ENCODE measurements at places on chromosomes 12 and 14.

DNA sequence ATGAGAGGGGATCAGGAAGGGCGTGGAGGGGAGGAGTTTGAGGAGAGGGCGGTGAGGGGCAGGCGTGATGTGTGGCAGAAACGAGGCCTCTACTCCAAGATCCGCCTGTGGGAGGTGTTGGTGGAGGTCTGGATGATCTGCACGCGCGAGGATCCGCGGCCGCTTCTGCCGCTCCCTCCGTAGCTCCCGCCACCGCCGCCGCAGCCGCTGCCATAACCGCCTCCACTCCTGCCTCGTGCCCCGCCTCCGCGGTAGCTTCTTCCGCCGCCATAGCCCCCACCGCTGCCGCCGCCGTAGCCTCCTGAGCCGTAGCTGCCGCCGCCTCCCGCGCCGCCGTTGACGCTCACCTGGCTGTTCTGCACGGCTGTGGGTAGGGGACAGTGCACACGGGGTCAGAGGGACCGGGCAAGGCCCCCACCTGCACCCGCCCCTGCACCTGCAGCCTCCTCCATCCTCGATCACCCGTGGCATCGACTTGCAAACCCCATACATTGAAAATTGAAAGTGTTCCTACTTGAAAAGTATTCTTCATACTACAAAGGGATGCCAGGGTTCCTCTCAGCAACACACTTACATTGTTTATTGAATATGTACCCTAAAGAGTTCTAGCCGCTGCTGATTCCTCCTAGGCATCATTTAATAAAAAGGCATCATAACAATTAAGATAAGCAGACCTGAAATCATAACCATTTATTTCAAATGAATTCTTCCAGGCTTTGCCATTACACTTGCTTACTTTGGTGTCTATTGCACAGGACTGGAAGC, 11.1 kb upstream of the KRT1 start:
- DNase-seq, result no peak

GRCh38 chr14:78302841-78303240, 132.7 kb downstream of the NRXN3 start:
- no peak for DNase-seq

DNA sequence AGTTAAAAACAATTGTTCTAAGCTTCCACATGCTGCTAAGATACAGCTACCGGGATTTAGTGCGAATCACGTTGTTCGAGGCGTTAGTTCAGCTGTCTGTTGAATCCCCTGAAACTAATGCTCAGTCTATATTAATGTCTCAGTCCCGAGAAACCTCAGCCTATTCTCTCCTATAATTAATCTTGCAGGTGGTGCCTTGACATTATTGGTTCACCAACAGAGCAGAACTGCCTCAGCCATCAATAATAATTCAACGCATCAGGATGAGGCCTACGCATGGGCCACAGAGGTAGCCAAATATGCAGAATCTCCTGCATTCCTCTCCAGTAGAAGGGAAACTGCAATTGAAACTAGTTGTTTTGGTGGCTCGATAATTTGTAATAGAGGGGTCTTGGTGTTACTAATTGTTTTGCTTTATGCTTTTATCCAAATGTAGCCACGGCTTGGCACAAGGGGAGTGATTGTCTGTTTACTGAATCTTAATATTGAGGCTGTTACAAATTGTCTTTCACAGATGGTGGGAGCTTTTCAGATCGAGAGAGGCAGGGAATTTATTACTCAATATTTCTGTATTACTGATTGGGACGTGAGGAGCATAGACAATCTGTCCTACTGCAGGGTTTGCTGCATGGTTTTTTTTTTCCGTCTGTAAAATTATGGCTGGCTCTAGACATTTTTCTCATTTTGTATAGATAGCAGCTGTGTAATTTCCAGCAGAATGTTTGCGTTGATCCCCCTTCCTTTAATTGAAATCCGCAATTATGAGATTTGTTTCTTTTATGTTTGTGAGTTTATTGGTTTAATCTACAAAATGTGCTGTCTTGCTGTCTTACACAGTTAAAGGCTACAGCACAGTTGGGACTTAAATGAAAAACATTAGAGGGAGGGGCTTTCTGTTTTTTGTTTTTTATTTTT, 1036.5 kb upstream of the NOVA1 start:
- DNase-seq, result no peak

GRCh38 chr14:96086574-96087077, 47.5 kb downstream of the C14orf132 start:
- DNase-seq, result no peak

DNA sequence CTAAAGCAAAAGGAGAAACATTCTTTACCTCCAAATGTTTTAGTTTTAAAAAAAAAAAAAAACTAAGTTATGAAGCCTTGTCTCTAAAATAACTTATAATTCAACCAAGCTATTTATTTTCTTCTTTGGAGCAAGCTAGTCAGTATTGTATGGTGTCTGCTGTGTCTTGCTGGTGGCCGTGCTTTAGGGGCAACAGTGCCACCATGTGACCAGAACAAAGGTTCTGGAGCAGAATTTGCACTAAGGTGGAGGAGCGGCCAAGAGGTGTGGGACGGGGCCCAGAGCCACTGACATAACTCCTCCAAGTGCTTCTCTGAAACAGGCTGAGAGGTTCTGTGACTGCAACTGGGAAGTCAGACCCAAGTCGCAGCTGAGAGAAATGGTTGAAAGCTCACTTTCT, 4.5 kb downstream of the FICD start:
- DNase-seq, result no peak

GRCh38 chr14:65062096-65063075, 39.9 kb downstream of the MAX start:
- DNase-seq, result no peak

GRCh38 chr12:57726884-57727757, 11.4 kb downstream of the AGAP2 start:
- DNase-seq, result no peak

DNA sequence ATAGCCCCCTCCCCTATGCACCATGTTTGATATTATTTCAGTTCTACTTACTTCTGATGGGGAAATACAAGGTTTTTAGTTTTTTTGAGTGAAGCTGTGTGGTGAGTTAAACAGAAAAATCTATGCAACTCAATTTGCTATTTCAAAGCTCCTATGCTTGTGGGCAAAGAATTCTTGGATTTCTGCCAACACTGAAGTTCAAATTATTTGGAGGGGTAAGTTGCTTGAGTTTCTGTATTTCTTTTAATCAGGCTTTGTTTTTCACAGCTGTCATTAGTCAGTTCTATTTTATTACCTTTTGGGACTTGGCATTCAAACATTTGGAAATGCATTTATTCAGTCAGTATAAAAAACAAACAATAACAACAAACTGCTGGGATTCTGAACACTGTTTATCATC, 407.5 kb upstream of the MGAT4C start:
- DNase-seq, result no peak

GRCh38 chr12:76863837-76864236, 15.0 kb downstream of the CSRP2 start:
- no peak for DNase-seq

DNA sequence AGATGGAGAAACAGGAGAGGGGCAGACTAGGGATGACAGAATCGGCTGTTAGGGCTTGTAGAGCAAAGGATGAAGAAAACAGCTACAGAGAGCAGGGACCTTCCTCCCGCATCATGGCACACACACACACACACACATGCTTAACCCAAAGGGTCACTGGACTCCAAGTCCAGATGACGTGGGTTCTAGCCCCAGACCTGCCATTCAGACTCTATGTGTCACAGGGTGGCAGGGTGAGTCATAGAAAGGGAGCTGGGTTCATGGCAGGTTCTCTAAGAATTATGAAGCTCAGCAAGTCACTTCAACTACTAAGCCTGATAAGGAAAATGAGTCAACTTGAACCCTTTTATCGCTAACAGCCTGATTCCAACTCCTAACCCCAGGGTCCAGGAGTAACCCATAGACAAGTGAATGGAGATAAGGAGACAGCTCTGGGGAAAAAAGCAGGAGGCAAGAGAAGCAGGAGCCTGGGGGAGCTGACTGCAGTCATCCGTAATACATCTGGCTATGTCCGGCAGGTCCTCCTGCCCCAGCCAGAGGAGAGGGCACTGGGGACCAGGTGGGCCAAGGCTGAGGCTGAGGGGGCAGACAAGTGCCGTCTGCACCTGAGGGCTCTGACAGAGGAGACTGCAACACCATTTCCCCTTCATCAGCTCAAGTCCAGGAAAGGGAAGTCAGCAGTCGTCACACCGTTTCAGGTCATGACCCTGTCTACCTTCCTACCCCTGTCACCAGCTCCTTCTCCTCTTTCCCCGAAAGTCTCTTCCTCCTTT, 3.6 kb upstream of the TNFRSF1A start:
- no peak for DNase-seq

GRCh38 chr14:40417777-40418401, 985.7 kb upstream of the FBXO33 start:
- DNase-seq, result peak; percentile 11

DNA sequence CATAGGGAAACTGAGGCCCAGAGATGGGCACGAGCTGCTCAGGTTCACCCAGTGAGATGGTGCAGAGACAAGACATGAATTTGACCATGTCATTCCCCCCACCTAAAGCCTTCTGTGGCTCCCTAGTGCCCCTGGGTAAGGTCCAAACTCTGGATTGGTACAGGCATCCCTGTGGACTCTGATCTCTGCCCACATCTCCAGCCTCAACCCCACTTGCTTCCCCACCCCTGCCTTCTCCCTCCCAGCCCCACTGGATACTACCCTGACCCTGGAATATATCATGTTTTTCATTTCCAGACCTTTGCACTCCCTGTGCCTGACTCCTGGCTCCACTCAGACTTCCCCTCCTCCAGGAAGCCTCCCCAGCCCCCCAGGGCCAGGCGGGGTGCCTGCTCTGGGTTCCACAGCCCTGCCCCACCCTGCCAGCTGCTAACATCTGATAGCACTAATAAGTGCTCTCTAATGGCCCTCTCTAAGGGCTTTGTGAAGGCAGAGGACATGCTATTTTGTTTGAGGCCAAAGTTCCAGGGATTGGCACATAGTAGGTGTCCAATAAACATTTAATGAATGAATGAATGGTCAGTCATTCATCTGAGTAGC, 1.1 kb upstream of the SDSL start:
- no peak for DNase-seq

DNA sequence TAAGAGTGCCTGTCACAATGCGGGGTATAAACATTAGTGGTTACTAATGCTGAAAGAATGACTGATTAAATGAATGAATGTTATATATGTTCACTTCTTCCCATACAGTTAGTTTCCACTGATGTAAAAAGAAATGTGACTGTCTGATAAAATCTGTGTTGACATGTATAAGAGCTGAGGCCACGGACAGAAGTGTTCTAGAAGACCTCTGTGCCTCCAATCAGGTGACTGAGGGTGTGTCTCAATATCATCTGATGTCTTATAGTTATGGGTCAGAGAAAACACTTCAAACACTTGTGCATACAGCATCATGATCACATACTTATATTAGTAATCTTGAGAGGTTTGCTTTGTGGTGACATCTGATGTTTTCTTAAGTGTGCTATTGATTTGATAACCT, 183.4 kb downstream of the TTC7B start:
- no peak for DNase-seq

DNA sequence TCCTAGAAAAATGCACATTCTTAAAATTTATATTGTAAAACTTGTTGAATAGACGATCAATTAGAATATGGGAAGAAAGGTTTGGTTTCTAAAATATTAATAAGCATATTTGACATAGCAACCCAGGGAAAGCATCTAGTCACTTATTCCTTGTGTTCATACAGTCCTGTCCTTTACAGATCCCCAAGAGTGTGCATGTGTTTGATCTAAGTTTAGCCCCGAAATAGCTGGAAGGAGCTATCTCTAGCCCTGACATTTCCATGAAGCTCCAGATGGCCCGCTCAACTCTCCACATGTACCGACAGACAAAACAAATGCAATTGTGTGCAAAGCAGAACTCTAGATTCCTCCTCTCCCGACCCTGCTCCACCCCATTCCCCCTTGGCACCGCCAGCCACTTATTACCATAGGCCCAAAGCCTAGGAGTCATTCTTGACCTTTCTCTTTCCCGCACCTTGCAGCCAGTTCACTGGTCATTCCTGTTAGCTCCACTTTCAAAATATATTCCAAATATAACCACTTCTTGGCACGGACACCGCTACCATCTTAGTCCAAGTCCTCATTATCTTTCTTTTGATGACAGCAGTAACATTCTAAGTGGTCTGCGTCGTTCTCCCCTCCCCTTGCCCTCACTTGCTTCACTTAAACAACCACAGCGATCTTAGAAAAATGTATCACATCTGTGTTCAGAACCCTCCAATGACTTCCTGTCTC, 45.4 kb upstream of the GZMB start:
- no peak for DNase-seq

- DNase-seq, result no peak
Measured at GRCh38 chr12:52818388-52818787, 4.5 kb upstream of the KRT4 start.

DNA sequence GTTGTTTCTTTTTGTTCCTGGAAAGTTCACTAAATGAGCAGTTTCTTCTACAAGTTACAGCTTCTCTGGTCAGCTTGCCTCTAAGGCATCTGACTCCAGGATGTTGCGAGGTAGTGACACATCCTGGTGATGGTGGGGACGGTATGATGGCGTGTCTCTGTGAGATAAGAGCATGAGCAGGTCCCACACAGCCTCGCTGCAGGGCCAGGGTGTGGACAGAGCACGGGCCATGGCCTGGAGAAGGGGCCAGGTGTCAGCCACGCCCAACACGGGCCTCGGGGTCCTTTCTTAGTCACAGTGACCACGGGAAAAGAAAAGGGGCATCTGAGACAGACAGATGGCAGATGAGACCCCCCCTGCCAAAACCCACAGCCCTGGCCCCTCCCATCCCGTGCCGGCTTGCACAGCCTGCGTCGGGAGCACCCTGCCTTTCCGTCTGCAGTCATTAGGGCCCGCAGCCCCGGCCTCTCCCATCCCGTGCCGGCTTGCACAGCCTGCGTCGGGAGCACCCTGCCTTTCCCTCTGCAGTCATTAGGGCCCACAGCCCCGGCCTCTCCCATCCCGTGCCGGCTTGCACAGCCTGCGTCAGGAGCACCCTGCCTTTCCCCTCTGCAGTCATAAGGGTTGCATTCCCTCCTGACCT, 79.3 kb upstream of the DYNC1H1 start:
- no peak for DNase-seq

- no peak for DNase-seq
Measured at GRCh38 chr14:64958743-64959142, 13.4 kb downstream of the RAB15 start.

Data from NCI-H2107 (cell line).